ENCODE measurements at places on chromosomes 5 and 9.
A peak's percentile ranks its signal among the peaks of the same experiment; 100 is the strongest.

DNA sequence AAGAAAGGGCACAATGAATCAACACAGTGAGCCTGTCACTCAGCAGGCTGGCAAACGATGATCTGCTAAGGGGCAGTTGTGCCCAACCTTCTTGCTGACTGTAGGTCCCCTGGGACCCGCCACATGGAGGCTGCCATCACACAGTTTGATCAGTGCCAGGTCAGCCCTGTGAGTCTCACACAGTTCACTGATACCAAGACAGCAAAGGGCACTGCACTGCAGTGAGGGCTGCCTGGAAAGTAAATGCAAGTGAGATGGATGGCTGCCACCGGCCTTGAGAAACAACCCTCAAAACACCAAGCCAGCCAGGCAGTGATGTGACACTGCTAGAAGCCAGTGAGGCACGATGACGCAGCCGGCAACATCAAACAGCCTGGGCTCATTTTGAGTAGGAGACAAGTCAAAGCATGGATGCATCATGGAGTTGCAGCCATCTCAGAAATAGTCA, 30.3 kb downstream of the FOXD1 start:
- H3K4me1 ChIP-seq = peaks cover 14% of the 10 kb centered on the region
- no peak overlapping the region for H3K27ac ChIP-seq
- no peak overlapping the region for H3K4me3 ChIP-seq
- no peaks in the 10 kb centered on the region for H3K36me3 ChIP-seq
- no peak for DNase-seq

- DNase-seq = no peak
- H3K27ac ChIP-seq = no peak overlapping the region
- H3K4me1 ChIP-seq = no peaks in the 10 kb centered on the region
- H3K36me3 ChIP-seq = no peaks in the 10 kb centered on the region
- H3K4me3 ChIP-seq = no peak overlapping the region
Observed at GRCh38 chr5:163596608-163597315, 91.3 kb downstream of the MAT2B start.

- no peak for DNase-seq
- no peaks in the 10 kb centered on the region for H3K4me1 ChIP-seq
- H3K27me3 ChIP-seq = no peaks in the 10 kb centered on the region
- H3K4me3 ChIP-seq = no peak overlapping the region
- no peaks in the 10 kb centered on the region for H3K36me3 ChIP-seq
Observed at GRCh38 chr9:114538241-114538640, 33.0 kb upstream of the WHRN start.

GRCh38 chr5:120330558-120330957, 133.5 kb upstream of the PRR16 start:
- no peak overlapping the region for H3K27ac ChIP-seq
- H3K4me3 ChIP-seq = no peak overlapping the region
- no peaks in the 10 kb centered on the region for H3K4me1 ChIP-seq

GRCh38 chr9:13876741-13877140, 437.2 kb downstream of the NFIB start:
- DNase-seq = no peak
- H3K4me1 ChIP-seq = no peaks in the 10 kb centered on the region

- H3K36me3 ChIP-seq = no peaks in the 10 kb centered on the region
- no peak overlapping the region for H3K27ac ChIP-seq
- no peak overlapping the region for H3K4me3 ChIP-seq
- peak; percentile 16 for DNase-seq
- no peaks in the 10 kb centered on the region for H3K27me3 ChIP-seq
Observed at GRCh38 chr5:178427576-178428197, 162.5 kb downstream of the COL23A1 start.

- H3K27ac ChIP-seq = no peak overlapping the region
- H3K4me3 ChIP-seq = no peak overlapping the region
- peaks cover 54% of the 10 kb centered on the region for H3K4me1 ChIP-seq
- DNase-seq = no peak
- no peaks in the 10 kb centered on the region for H3K36me3 ChIP-seq
Observed at GRCh38 chr9:14260101-14260500, 53.8 kb downstream of the NFIB start.

- H3K27me3 ChIP-seq = no peaks in the 10 kb centered on the region
- H3K4me1 ChIP-seq = peaks cover 52% of the 10 kb centered on the region
- no peaks in the 10 kb centered on the region for H3K36me3 ChIP-seq
- H3K27ac ChIP-seq = peak overlapping the region; percentile 87
- peak overlapping the region; percentile 1 for H3K4me3 ChIP-seq
Observed at GRCh38 chr5:173891308-173892116, 3.4 kb downstream of the CPEB4 start.

GRCh38 chr9:87685441-87685840, 40.5 kb upstream of the CTSL start:
- H3K36me3 ChIP-seq = no peaks in the 10 kb centered on the region
- H3K27ac ChIP-seq = no peak overlapping the region
- no peaks in the 10 kb centered on the region for H3K4me1 ChIP-seq
- no peak for DNase-seq

DNA sequence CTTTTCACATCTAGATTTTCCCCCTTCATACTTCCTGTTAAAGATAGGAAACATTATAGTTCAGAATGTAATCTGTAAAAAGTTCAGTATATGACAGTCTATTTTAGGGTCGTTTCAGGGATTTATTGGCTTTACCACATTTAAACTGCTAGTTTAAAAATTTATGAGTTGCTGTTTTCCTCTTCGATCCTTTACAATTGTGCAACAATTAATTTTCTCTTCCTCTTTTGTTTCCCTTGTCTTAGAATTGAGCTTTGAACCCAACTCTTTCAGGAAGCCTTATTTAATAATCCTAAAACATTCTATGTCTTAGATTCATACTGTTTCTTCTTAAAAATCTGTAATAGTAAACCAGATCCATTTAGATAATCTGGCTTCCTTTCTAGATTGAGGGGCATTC, 16.4 kb downstream of the ZSWIM6 start:
- H3K27me3 ChIP-seq = no peaks in the 10 kb centered on the region
- no peak overlapping the region for H3K27ac ChIP-seq
- no peak for DNase-seq
- H3K4me1 ChIP-seq = peaks cover 73% of the 10 kb centered on the region

GRCh38 chr5:88691945-88692868, 190.8 kb downstream of the MEF2C start:
- H3K27me3 ChIP-seq = peaks cover 22% of the 10 kb centered on the region
- H3K36me3 ChIP-seq = no peaks in the 10 kb centered on the region
- H3K4me1 ChIP-seq = peaks cover 26% of the 10 kb centered on the region
- no peak for DNase-seq

DNA sequence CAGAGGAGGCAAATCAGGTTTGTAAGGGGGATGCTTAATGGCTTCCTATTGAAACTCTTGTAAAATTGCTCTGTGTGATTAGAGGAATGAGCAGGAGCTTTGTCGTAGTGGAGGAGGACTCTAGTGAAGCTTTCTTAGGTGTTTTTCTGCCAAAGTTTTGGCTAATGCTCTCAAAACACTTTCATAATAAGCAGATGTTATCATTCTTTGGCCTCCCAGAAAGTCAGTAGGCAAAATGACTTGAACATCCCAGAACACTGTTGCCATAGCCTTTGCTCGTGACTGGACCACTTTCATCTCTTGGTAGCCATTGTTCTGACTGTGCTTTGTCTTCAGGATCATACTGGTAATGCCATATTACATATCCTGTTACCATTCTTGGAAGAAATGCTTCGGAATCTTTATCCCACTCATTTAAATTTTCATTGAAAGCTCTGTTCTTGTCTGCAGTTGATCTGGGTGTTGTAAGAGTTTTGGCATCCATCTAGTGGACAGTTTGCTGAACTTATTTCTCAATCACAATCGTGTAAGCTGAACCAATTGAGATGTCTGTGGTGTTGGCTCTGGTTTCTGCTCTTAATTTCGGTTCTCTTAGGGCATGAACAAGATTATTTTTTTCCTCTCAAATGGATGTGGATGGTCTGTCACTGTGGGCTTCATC, 187.6 kb downstream of the COMMD10 start:
- no peak overlapping the region for H3K27ac ChIP-seq
- no peak for DNase-seq
- H3K36me3 ChIP-seq = peaks cover 4% of the 10 kb centered on the region
- H3K27me3 ChIP-seq = no peaks in the 10 kb centered on the region

DNA sequence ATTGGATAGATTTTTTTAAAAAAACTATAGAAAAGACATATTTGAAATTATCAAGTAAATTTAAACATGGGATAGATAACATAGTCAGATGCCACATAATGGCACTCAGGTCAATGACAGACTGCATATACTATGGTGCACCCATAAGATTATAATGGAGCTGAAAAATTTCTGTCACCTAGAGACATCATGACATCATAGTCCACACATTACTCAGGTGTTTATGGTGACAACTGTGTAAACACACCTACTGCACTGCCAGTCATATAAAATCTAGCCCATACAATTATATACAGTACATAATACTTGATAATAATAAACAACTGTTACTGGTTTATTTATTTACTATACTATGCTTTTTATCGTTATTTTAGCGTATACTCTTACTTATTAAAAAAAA, 58.6 kb downstream of the CPLANE1 start:
- H3K36me3 ChIP-seq = no peaks in the 10 kb centered on the region
- H3K4me1 ChIP-seq = no peaks in the 10 kb centered on the region
- DNase-seq = no peak
- H3K27me3 ChIP-seq = no peaks in the 10 kb centered on the region
- no peak overlapping the region for H3K4me3 ChIP-seq

DNA sequence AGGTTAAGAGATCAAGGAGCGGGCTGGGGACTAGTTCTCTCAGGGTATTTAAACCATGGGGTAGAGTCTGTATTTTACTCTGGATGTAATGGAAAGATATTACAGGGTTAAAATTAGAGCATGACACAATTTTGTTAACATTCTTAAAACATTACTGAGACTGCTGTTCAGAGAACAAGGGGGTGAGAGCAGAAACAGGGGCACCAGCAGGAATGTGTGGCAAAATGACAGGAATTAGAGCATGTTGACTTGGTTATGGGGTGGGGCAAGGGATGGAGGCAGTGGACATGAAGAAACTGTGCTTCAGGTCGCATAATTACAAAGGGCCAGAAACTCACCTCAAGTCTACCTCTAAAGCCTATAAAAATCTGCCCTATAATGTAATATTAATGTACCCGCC, 75.0 kb downstream of the TMEM232 start:
- H3K27me3 ChIP-seq = no peaks in the 10 kb centered on the region
- no peaks in the 10 kb centered on the region for H3K36me3 ChIP-seq
- no peak overlapping the region for H3K27ac ChIP-seq
- H3K4me3 ChIP-seq = no peak overlapping the region
- DNase-seq = no peak

GRCh38 chr9:97480174-97480573, 21.3 kb upstream of the TMOD1 start:
- H3K27me3 ChIP-seq = no peaks in the 10 kb centered on the region
- H3K27ac ChIP-seq = peak overlapping the region; percentile 22
- no peaks in the 10 kb centered on the region for H3K4me1 ChIP-seq
- no peak overlapping the region for H3K4me3 ChIP-seq

DNA sequence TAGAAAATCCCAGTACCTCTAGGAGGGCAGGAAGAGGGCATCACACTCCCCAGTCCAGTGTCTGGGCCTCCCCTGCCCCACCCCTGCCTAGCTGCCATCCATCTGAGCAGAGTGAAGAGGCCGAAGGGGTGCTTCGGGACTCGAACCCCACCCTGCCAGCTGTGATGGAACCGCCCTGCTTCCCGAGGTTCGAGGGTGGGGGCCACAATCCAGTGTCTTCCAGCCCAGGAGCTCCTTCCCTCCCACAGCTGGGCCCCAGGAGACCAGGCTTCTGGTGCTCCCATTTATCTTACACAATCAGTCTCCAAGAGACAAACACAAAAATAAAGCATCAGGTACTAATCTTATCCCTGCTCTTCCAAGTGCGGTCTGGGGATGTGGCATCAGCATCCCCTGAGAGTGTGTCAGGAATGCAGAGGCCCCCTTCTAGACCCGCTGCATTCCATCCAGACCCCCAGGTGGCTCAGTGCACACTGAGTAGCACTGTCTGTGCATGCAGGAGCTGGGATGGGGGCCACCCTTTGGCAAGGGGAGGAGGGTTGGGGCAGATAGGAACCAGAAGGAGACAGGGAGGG, 122.8 kb upstream of the TBC1D2 start:
- no peak overlapping the region for H3K27ac ChIP-seq
- H3K36me3 ChIP-seq = no peaks in the 10 kb centered on the region
- no peak for DNase-seq
- H3K27me3 ChIP-seq = no peaks in the 10 kb centered on the region
- H3K4me3 ChIP-seq = no peak overlapping the region

DNA sequence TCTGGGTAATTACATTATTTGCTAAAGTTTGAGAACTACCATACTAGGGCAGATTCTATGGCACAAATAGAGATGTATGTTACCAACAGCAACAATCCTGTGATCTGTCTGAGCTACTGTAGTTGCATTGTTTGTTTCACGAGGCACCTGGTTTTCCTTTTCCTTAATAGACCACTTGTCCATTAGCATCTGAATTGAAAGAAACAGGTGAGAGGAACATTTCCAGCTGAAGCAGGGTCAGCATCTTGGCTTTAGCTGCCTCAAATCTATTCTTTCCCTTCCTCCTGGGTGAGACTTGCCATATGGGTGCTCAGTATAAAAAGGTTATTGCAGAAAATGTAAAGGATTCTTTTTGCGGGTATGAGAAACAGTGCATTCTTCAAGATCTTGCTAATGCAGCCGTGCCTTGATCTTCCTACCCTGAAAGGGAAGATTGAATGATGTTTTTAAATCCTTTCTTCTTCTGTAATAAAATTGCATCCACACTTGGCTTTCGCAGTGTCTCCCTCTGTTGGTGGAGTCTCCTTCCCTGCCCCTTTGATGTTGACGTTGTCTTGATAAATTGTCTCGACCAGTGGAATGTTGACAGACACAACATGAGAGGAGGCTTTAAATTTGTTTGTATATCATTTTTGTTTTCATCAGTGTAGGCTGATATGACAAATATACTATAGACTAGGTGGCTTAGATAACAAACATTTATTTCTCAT, 118.0 kb upstream of the BRINP1 start:
- no peak for DNase-seq
- H3K4me1 ChIP-seq = no peaks in the 10 kb centered on the region
- H3K27ac ChIP-seq = no peak overlapping the region
- no peak overlapping the region for H3K4me3 ChIP-seq

DNA sequence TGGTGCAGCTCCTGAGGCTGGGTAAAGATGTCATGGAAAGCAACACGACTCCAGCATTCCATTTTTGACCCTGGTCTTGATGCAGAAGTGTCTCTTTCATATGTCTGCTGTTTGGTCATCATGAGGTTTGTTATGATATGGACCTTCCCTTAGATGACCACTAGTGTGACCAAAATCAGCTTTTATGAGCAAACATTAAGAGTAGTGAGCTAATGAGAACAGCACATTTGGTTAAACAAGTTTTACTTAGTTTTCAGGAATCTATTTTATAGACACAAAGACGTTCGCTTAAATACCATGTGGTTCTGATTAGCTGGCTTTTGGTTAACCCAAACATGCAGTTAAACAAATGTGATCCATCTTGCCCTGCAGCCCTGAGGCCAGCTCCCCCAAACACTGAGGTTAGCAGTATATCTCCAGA, 56.7 kb upstream of the ACTBL2 start:
- H3K4me1 ChIP-seq = peaks cover 6% of the 10 kb centered on the region
- no peaks in the 10 kb centered on the region for H3K27me3 ChIP-seq
- no peak for DNase-seq
- H3K27ac ChIP-seq = peak overlapping the region; percentile 4

Data from vagina (tissue), 2 donors.